ENCODE measurements at places on chromosomes 2 and 18. TPM values are rescaled to one million over a fixed set of nuclear protein-coding genes. Genes with fewer than 3 reads are reported as not detected.

GRCh38 chr2:15242936-15243461 lies 318.1 kb downstream of the NBAS start:
- DNase-seq = no peak

DNA sequence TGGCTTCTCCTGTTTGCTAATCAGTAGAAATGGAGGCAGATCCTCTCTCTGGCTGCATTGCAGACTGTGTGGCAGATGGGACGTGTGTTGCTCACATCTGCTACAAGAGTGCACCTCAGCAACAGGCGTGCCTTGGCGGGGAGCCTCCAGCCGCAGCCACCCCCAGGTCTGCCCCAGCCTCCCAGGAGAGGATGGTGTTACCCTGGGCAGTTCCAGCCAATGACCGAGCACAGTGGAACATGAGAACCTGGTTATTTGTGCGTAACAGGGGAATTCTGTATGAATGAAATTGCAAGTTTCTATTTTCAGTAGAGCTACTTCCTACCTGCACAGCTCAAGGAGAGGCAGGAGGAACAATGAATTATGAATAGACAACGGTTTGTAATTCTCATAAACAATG lies 130.6 kb upstream of the CBLN2 start:
- no peak for DNase-seq

DNA sequence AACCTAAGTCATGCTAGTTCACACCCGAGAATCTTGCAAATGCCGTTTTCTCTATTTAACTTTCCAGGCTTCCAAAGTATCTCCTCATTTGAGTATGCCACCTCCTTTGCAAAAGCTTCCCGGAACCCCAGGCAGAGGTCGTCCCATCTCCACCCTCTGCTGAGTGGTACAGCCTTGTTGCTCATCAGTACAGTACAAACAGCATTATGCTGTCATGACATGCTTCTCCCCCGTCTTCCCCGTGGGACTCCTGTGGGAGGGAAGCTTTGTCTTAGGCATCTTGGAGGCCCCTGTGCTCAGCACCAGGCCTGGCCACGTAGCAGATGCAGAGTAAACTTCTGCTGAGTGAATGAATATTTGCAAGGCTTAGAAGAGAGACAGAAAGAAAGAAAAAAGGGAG lies 102.7 kb downstream of the CDCA7 start:
- DNase-seq = no peak

- no peak for DNase-seq
Observed at GRCh38 chr18:10403708-10404107, 50.7 kb upstream of the APCDD1 start.

DNA sequence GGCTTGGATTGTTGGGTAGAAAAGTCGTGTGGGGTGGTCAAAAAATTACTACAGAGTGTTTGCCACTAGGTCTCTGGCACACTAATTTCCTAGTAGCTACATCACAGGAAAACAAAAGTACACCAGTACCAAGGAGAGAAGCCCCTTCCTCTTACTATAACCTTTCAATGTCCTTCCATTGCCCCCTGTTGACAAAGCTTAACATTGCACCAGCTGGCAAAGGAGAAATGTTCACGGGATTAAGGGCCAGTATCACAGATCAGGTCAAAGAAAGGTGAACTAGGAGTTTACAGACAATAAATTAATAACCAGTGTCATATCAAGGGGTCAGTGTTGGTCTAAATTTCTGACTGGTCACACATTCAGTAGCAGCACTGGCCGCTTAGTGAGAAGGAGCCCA lies 1139.6 kb upstream of the FAM98A start:
- no peak for DNase-seq

Gene ABCB11
- 2.7 TPM for polyA plus RNA-seq

Gene CCT4
- polyA plus RNA-seq = 84.3 TPM
